ENCODE measurements at places on chromosomes 5 and 9. TPM values are rescaled to one million over a fixed set of nuclear protein-coding genes. Genes with fewer than 3 reads are reported as not detected.

The FPGS gene
- 23.9 TPM for total RNA-seq

The C5orf58 gene
- not detected for total RNA-seq

The PCDHGA11 gene
- 0.52 TPM for total RNA-seq

DNA sequence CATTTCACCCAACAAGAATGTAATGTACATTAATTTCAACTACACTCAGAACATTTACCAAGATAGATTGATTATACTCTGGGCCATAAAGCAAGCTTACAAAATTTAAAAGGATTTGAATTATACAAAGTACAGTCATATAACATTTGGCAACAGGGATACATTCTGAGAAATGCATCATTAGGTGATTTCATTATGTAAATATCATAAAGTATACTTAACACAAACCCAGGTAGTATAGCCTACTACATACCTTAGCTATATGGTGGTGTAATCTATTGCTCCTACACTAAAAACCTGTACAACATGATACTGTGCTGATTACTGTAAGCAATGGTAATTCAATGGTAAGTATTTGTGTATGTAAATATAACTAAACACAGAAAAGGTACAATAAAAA lies 202.9 kb downstream of the MPDZ start:
- DNase-seq, result no peak

DNA sequence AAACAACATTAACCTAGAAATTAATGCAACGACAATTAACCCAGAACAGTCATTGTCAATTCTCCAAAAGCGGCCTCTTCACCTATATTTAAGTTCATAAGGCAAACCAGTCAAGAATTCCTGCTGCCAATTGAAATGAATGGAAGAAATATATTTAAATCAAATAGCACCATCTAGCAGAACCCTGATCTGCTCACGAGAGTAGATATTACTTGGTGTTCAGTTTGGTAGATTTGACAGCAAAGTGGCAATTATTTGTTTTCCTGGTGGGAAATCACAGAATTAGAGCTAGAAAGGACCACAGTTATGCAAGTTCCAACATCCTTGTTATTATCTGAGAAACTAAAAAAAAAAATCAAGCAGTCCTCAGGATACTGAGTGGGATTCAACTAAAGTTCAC lies 2.3 kb downstream of the SSBP2 start:
- no peak for DNase-seq

DNA sequence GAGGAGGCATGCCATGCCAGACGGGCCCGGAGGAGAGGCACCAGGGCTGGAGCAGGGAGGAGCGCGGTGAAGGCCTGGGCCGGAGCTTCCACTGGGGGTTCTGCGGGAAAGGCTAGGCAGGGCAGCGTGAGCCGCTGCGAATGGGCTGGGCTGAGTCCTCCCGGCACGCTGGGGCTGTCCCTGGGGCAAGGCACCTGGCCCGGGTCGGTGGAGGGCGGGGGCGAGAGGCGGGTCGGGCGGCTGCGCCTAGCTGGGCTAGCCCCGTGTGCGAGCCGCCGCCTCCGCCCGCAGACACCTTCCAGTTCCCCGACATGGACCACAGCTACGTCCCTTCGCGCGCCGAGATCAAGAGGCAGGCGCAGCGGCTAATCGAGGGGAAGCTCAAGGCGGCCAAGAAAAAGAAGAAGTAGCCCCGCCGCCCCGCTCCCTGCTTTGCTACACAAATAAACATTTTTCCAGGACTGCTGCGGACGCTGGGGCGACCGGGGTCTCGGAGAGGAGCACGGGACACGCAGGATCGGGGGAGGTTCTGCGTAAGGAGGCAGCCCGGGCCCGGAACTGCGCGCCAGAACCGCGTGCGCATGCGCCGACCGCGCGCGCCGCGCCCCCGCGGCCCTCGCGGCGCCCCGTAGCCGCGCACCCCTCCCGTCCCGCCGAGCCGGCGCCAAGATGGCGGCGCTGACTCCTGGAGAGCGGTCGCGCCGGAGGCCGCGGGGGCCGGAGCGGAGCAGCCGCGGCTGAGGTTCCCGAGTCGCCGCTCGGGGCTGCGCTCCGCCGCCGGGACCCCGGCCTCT lies at the start of gene RABL6:
TSS of gene RABL6 (plus strand) at position 668 of the 794 bp plus-strand sequence. CDS start 249 bp downstream, outside the sequence.
- peak; percentile 66 for DNase-seq

- DNase-seq, result no peak
These were observed 48.8 kb downstream of the GRAMD2B start for GRCh38 chr5:126471875-126472537.

Measured in NCI-H460 (cell line).